Activated CD4-positive, alpha-beta T cell treated with anti-CD3 and anti-CD28 coated beads, Interleukin-2, amount 10 ng/mL, durations not matched to agents 7 days and 5 days (primary cell): ENCODE measurements at places on chromosomes 3 and 15.
A peak's percentile ranks its signal among the peaks of the same experiment; 100 is the strongest.

DNA sequence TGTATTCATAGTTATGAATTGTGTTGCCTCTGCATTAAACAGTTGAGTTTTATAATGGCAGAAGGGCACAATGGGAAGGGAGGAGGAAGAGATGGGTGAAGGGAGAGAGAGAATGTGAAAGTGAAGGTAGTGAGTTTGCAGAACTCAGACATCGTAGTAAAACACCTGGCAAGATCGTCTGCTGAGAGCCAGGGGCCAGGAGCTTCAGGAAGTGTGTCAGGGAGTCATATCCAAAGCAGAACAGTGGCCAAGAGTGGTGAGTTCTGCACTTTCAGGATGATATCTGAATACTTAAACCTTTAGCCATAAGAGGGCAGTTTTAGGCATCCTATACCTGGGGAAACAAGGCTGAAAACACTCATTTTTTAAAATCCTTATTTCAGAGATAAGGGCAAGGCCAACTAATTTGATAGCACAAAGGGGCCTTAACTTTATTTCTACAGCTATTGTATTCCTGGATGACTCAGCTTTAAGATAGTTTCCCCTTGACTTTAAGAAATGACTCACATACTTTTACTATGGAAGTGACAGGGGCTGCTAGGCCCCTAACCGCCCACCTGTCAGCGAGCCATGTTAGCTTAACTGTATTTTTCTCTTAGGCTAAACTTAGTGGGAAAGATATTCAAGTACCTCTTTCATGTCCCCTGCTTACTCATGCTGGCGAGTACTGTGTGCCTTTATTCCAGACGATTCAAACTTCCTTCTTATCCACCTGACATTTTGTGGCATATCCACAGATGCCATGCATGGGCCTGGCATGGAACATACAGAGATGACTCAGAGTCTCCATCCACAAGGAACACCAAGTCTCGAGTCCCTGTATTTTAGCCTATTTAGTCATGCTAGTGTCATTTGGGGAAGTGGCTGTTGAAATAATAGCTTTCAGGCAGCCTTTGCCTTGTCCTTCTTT, 53.9 kb downstream of the RLBP1 start:
- peak overlapping the region; percentile 7 for H3K4me3 ChIP-seq
- H3K36me3 ChIP-seq = peaks cover 11% of the 10 kb centered on the region
- peak overlapping the region; percentile 60 for H3K27ac ChIP-seq
- H3K4me1 ChIP-seq = peaks cover 11% of the 10 kb centered on the region
- no peaks in the 10 kb centered on the region for H3K27me3 ChIP-seq

GRCh38 chr15:67156834-67157233, 91.4 kb downstream of the SMAD3 start:
- DNase-seq = no peak
- H3K27me3 ChIP-seq = no peaks in the 10 kb centered on the region
- peaks cover 53% of the 10 kb centered on the region for H3K36me3 ChIP-seq
- H3K4me1 ChIP-seq = peaks cover 60% of the 10 kb centered on the region
- H3K4me3 ChIP-seq = no peak overlapping the region

GRCh38 chr15:69462030-69462492, 9.4 kb downstream of the RPLP1 start:
- no peak for DNase-seq
- H3K27ac ChIP-seq = peak overlapping the region; percentile 90
- H3K4me1 ChIP-seq = peaks cover 26% of the 10 kb centered on the region
- peaks cover 5% of the 10 kb centered on the region for H3K36me3 ChIP-seq

- no peak overlapping the region for H3K4me3 ChIP-seq
- no peak for DNase-seq
- peaks cover 2% of the 10 kb centered on the region for H3K27me3 ChIP-seq
- H3K36me3 ChIP-seq = no peaks in the 10 kb centered on the region
- peaks cover 22% of the 10 kb centered on the region for H3K4me1 ChIP-seq
Measured at GRCh38 chr15:69861331-69862171, 236.2 kb downstream of the TLE3 start.

- H3K27me3 ChIP-seq = peaks cover 31% of the 10 kb centered on the region
- no peaks in the 10 kb centered on the region for H3K36me3 ChIP-seq
- H3K27ac ChIP-seq = no peak overlapping the region
- DNase-seq = no peak
- no peak overlapping the region for H3K4me3 ChIP-seq
Measured at GRCh38 chr3:50158530-50159146, 3.5 kb downstream of the SEMA3F start.

DNA sequence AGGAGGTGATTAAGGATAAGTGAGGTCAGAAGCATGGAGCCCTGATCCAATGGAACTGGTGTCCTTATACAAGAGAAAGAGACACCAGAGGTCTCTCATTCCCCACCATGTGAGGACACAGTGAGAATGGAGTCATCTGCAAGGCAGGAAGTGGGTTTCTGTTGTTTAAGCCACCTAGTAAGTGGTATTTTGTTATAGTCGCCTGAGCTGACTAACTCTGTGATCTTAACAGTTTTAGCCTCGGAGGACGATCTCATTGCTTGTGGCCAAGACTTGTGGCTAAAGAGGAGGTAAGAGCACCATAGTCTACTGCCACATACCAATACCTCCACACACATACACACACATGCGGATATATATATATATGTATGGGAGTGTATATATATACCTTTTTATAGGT, 73.8 kb downstream of the MCTP2 start:
- H3K4me3 ChIP-seq = no peak overlapping the region
- peak overlapping the region; percentile 77 for H3K27ac ChIP-seq
- DNase-seq = peak; percentile 52
- peaks cover 47% of the 10 kb centered on the region for H3K4me1 ChIP-seq

- no peaks in the 10 kb centered on the region for H3K36me3 ChIP-seq
- H3K4me1 ChIP-seq = no peaks in the 10 kb centered on the region
- H3K27ac ChIP-seq = no peak overlapping the region
- H3K27me3 ChIP-seq = no peaks in the 10 kb centered on the region
Measured at GRCh38 chr3:173659972-173660371, 262.4 kb downstream of the NLGN1 start.
